ENCODE measurements at places on chromosomes 3 and 15.

- DNase-seq = no peak
Observed at GRCh38 chr3:184175981-184176376, 1.3 kb downstream of the AP2M1 start.

DNA sequence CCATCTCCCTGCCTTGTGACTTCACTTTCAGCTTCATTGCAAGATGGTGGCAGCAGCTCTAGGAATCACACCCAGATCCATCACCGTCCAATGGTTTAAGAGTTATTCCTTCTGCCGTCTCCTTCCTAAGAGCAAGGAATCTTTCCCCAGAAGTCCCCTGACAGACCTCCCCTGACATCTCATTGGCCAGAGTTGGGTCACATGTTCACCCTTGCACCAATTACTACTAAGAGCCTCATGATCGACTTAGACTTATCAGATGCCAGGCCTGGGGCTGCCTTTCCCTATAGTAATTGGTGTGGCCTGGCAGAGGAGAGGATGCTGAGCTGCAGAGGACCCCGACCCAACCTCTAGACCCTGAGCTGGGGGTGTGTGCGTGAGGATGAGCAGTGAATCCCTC, 31.8 kb upstream of the RASGRF1 start:
- DNase-seq = no peak

GRCh38 chr3:161558236-161558635, 61.6 kb downstream of the OTOL1 start:
- DNase-seq = no peak

DNA sequence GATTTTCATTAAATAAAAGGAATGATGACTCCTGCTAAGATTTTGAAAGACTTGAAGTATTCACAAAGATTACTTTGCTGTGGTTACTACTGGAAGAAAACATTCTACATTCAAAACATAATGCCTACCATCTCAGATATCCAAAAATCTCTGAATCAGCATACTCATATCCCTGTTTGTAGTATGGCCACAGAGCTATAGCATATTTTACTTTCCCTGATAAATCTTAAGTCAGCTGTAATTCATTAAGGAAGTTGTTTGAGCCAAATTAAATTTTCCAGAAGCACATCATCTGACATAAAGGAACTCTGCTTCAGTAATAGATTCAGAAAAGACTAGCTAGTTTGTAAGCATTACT, 942.0 kb downstream of the ROBO1 start:
- DNase-seq = no peak

DNA sequence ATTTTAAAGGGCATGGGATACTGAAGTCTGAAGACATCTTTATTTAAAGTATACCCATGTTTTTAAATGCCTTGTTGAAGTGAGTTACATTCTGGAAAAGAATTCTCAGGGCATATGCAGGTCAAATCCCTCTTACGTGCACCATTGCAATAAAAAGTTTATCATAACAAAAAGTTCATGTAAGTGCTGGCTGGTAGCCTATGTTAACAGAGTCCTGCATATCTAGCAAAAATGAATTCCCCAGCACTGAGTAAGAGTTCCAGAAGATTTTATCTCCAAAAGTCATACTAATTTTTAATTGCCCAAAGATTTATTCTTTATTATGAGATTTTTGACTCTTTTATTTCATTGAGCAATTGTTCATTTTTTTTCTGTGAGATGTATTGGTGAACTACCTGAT, 104.7 kb upstream of the ROBO1 start:
- no peak for DNase-seq

DNA sequence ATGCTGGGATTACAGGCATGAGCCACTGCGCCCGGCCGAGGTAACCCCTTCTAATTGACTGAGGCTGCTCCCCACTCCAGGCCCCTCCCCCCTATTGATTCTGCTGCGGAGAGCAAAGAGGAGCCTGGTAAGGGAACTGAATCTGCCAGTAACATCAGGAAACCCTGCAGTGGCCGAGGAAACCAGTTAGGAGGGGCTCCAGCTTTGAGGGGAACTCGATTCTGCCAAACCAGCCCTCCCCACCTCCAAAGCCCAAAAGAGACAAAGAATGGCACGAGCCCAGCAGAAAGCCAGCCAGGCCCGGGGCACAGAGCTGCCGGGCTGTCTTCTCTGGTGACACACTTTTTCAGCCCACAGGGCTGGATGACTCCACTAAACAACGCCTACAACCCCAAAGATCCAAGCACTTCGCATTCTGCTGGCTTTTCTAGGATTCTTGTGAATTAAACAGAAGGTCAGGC, 15.0 kb upstream of the ACAD9 start:
- no peak for DNase-seq

DNA sequence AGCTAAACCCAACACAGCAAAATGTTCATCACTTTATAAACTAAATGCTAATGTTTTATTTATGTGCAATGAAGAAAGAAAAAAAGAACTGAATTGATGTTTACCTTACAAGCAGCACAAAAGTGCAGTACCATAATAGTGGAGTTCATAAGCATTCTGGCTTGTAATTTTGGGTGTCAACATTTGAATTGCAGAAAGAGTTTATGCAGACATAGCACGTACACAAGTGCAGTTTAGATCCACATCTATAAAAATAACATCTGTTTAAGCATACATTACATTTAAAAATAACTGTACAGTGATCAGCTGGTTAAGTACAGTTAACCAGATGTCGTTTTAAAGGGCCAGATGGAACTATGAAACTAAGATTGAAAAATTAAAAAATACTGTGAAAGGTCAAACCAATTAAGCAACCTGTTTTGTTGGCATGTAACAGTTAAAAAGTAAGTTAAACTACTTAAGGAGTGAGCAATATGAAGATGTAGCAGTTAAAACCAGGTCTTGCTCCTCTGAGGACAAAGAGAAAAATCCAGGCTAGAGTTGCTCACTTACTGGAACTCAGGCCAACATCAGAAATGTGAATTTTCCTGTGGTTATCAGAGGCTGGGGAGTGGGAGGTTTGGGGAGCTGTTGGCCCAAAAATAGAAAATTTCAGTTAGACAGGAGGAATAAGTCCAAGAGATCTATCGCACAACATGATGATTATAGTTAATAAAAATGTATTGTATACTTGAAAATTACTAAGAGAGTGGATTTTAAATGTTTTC, 204.9 kb upstream of the MDFIC2 start:
- no peak for DNase-seq

DNA sequence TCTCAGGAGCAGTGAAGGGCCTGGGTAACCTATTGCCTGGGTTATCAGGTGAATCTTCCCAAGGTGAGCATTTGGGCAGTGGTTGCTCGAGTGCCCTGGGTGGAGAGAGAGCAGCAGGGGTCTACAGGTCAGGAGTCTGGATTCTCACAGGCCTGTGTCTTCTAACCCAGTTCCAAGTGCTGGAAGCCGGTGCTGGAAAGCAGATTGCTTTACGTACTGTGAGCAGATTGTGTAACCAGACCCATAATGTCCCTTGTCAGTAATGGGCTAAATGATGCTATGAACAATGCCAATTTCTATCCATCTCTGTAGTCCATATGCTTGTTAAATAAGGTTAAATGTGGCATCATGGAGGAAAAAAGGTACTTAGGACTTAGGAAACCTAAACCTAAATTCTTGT, 106.5 kb downstream of the TPRG1 start:
- DNase-seq = no peak
